Activated effector memory CD4-positive, alpha-beta T cell treated with Interleukin-2 at 50 U/mL for 16 hours (primary cell): ENCODE measurements at places on chromosomes 11 and 22.

- no peak for DNase-seq
Measured at GRCh38 chr11:2693271-2694261, 6.2 kb downstream of the KCNQ1OT1 start.

GRCh38 chr11:35145271-35145670 lies 6.3 kb downstream of the CD44 start:
- no peak for DNase-seq

DNA sequence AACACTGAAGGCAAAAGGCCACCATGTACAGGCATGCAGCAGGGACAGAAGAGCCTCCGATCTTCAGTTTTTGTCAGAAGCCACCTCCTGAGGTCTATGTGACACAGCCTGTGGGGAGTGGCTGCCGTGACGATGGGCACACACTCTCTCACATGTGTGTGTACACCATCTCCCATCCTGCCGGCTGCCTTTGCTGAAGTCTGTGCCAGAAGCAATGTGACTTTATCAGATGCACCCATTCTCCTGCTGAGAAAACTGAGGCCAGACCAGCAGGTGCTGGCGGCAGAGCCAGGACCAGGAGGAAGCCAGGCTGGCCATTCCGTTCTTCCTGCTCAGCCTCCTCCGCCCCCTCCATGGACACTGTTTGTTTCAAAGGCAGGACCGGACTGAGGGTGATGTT lies 16.7 kb downstream of the SHANK2 start:
- no peak for DNase-seq

DNA sequence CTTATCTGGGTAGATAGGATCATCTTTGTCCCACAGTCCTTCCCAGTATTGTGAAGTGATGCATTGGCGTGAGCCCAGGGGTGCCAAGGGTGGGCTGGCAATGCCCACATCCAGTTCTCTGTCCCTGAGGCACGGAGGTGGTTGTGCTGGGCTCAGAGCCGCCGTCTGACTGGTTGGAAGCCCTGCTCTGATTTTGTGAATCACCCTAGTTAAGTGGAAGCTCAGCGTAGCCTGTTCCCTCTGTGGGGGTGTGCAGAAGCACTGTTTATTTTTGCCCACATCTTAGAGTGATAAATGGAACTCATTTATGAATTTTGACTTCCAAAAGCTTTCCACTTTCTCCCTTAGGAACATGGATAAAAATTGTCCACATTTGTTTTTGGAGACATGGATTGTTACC lies 13.6 kb downstream of the BCR start:
- no peak for DNase-seq

- no peak for DNase-seq
Measured at GRCh38 chr11:20351136-20351535, 12.4 kb upstream of the HTATIP2 start.

DNA sequence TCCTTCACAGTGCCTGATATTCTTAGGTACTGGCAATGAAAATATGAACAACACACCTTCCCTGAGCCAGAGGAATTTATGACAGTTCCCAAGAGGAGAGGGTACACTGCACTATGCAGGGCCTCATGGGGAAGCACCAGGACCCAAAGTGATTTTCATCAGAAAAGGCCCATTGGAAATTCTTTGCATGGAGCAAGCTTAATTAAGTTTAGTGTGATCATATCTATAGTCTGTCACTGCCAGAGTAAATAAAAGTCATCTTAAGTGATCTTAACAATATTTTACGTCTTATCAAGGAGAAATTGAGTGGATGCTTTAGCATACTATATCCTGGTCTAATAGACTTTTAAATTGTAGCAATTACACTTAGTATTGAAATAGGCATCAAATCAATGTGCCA lies 86.5 kb downstream of the ACER3 start:
- no peak for DNase-seq

GRCh38 chr11:119350302-119350701 lies 3.8 kb upstream of the MFRP start:
- no peak for DNase-seq

DNA sequence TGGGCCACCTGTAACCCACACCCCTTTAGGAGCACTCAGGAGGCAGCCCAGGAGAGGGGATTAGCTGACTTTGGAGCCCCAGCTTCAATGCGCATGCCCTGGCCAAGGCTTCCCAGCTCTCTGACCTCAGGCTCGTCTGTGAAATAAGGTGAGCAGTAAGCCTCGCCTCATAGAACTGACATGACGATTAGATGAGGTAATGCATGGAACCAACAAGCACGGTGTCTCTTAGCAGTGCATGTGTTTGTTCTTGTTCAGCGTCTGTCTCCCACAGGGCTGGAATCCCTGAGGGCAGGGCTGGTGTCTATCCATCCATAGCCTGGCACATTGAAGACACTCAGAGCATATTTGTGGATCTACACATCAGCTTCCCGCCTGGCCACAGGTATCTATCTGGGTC lies 415.4 kb downstream of the MN1 start:
- no peak for DNase-seq

DNA sequence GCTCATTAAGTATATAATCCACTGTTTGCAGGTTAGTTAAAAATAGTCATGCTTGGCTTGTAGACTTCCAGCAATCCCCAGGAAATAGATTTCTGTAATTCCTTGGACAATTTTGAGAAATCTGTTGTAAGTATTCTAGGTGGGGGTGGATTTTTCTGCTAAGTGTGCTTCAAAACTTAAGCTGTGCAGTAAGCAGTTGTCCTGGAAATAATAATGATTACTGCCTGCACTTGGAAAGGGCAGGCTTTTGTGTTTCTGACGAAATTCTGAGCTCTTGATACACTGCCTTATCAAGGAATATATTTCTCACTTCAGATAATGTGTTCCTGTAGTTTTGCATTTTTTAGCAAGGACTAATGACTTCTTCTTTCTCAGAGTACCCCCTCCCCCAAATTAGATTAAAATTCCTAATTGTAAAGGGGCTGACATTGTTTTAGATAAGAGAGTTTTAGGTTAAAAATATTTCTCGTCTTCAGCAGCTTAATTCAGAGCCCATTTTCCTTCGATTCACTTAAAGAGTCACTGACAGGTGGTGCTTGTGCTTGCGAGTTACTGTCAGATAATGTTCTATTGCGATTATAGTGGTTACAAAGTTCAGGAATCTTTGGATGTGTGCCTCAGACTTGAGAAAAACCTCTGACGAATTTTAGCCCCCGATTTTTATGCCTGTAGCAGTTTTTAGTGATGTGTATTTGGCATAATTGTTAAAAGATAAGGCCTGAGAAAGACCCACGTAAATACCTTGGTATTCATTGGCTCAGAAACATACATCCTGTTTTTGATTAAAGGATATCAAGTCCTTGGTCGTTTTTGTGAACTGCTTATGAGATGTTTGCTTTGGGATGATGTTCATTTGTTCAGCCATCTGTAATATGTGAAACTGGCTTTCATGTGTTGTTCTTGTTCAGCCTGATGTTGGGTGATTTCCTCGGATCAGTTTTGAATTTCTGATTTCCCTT lies 120.5 kb downstream of the HIPK3 start:
- no peak for DNase-seq

DNA sequence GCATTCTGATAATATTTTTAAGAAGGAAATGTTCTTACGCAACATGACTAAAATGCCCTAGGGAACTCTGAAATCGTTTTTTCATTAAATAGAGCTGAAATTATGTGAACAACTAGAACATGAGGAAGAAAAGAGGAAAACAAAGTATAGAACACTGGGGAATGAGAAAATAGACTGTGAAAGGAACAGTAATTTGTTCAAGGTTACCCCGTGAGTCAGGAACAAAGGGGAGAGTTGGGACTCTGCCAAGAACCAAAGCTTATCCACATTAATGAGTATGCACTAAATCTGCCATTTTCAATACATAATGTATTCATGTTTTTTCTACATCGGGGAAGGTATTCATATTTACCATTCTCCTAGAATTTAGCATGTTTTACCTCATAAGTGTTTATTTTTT lies 961.8 kb upstream of the CCDC90B start:
- no peak for DNase-seq

GRCh38 chr22:19378344-19378674 lies 53.2 kb downstream of the HIRA start:
- DNase-seq: no peak

DNA sequence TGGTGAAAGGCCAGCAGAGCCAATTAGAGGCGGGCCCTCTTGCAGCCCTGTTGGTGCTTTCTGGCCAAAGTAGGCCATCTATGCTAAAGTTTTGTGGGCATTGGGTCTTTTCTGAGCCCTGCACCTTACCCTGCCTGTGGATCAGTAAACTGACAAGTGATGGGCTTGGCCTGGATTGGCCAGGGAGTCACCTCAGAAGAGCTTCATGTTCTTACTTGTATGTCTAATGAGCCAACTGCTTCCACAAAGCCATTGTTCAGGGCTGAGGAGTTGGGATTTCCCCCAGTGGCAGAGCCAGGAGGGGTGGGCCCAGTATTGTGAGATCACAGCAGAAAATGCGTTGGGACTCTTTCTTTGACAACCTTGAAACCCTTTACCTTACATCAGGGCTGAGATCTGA lies 90.4 kb downstream of the CWC15 start:
- DNase-seq: no peak

- no peak for DNase-seq
Measured at GRCh38 chr11:46898396-46899095, 19.8 kb downstream of the LRP4 start.

- no peak for DNase-seq
Measured at GRCh38 chr22:40727070-40727963, 48.0 kb downstream of the MCHR1 start.

DNA sequence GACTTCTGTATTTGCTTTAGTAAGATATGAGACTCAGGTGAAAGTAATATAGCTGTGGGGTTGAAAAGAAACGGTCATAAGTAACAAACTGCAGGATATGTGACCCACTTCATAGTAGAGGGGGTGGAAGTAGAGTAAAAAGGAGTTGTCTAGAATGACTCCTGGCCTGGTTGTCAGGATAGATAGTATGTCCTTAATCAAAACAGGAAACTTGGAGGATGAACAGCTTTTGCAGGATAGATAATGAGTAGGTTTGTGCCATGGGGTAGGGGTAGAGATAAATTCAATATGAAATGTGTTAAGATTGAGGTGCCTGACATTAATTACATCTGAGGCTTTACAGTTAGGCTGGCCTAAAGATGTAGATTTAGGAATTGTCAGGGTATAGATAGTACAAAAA lies 47.0 kb upstream of the B3GNT6 start:
- no peak for DNase-seq

GRCh38 chr11:450809-451451 lies 851 bp downstream of the PTDSS2 start:
- peak; percentile 77 for DNase-seq

DNA sequence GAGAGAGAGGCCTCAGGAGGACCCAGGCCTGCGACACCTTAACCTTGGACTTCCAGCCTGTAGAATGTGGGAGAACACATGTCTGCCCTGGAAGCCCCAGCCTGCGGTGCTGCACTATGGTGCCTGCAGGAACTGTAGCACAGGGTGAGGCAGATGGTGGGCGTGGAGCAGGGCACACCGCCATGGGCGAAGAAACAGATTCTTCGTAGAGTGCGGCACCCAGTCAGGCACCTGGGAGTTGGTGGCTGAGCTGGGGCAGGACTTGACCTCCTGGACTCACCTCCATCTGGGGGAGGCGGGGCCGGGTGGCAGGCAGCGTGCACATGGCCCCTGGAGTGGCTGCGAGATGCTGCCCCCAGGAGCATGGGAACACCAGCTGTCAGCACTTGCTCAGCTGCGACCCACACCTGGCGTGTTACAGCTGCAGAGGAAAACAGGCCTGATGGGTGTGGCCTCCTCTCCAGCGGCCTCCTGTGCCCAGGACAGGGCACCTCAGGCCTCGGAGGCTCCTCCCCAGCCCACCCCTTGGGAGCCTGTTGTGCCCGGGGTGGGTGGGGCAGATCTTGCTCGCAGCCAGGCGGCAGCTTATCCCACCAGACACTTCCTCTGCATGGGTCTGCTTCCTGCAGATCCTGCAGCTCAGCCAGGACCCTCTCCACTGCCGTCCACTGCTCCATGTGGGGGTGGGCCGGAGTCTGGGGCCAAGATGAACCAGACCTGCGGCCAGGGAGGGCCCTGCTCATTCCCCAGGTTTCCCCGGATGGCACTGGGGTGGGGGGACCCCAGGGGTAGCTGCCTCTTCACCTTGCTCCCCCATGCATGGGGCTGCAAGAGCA lies 80.4 kb downstream of the MYEOV start:
- no peak for DNase-seq

DNA sequence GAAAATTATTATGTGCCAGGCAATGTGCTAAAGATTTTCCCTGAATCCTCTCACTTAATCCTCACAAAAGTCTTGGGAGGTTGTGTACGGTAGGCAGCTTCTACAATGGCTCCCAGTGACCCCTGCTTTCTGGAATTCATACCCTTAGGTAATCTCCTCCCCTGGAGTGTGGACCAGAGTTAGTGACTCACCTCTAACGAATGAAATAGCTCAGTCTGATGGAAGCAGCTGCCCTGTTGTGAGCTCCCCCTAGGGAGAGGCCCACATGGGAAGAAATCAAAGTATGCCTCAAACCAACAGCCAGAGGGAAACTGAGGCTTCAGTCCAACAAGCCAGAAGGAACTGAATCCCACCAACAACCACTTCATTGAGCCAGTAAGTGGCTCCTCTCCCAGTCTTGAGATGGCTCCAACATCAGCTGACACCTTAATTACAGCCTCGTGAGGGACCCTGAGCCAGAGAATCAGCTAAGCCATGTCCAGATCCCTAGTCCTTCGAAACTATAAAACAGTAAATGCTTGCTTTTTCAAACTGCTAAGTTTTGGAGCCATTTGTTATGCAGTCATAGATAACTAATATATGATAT lies 98.9 kb upstream of the ISX start:
- no peak for DNase-seq

- no peak for DNase-seq
Measured at GRCh38 chr11:107818491-107818890, 40.1 kb downstream of the SLC35F2 start.

- DNase-seq: no peak
Measured at GRCh38 chr22:46484861-46485595, 52.4 kb downstream of the CELSR1 start.

- no peak for DNase-seq
Measured at GRCh38 chr11:78856211-78856610, 281.5 kb upstream of the NARS2 start.

- no peak for DNase-seq
Measured at GRCh38 chr11:2099516-2100349, 39.5 kb downstream of the IGF2 start.

DNA sequence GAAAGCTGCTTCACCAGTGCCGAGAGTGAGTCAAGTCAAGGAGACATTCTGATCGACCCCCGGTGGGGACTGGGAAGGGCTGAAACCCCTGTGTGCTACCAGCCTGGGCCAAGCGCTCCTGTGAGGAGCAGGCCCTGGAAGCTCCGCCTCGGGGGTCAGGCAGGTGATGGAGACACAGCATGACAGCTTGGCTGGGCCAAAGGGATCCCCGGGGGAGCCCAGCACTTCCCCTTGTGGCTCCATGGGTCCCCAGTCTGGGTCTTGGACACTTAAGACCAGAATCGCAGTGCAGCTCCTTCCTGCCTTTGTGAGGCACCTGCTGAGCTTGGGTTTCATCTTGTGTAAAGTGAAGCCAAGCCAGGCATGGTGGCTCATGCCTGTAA lies 89.2 kb downstream of the MORC2 start:
- DNase-seq: no peak
